HepG2 (cell line): ENCODE measurements at places on chromosomes 5 and 9. TPM values are rescaled to one million over a fixed set of nuclear protein-coding genes. Genes with fewer than 3 reads are reported as not detected.

Gene HCN1
- total RNA-seq, result not detected in 2 replicates

Gene DTWD2
- total RNA-seq, result 6.0 and 7.9 TPM in 2 replicates

Gene PIP5K1B
- 15.8 and 20.9 TPM in 2 replicates for total RNA-seq

Gene BTNL3
- not detected in 2 replicates for total RNA-seq

Gene PCDHGA5
- 0.11 and 0.27 TPM in 2 replicates for total RNA-seq

Gene GABRP
- not detected in 2 replicates for total RNA-seq

Gene IFNA8
- not detected in 2 replicates for total RNA-seq

Gene TMEM8B
- total RNA-seq, result 1.5 and 2.1 TPM in 2 replicates

Gene FOXD1
- total RNA-seq, result 0.04 TPM in 1 of 2 replicates, not detected in the other

Gene GFM2
- 41.6 and 49.1 TPM in 2 replicates for total RNA-seq

Gene C5orf58
- not detected in 2 replicates for total RNA-seq

Gene NCS1
- 6.1 and 6.9 TPM in 2 replicates for total RNA-seq

Gene SGTB
- 11.2 and 13.9 TPM in 2 replicates for total RNA-seq

Gene PRR7
- total RNA-seq, result 3.9 and 5.0 TPM in 2 replicates

Gene SH3RF2
- 3.1 and 3.7 TPM in 2 replicates for total RNA-seq
